ENCODE measurements at places on chromosomes 5 and 9.

GRCh38 chr5:90866333-90866732 lies 307.7 kb downstream of the ADGRV1 start:
- DNase-seq: peak; percentile 1

GRCh38 chr9:94946256-94946655 lies 219.8 kb downstream of the AOPEP start:
- no peak for DNase-seq

DNA sequence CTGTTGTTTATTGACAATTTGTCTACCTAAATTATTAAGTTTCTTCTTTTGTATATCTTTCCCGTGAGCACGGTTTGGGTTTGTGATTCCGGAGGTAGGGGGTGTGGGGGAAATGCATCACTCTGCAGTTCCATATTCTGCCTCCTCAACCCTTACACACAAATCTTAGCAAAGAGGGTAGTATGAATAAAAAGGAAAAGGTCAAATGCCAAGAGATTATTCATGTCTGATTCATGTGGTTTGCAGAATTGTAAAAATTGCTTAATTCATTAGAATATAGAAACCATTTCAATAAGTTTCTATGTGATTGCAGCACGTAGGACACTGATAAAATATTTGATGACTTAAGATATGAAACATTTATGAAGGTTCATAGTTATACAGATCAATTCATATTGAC lies 601.9 kb downstream of the SEMA5A start:
- no peak for DNase-seq

DNA sequence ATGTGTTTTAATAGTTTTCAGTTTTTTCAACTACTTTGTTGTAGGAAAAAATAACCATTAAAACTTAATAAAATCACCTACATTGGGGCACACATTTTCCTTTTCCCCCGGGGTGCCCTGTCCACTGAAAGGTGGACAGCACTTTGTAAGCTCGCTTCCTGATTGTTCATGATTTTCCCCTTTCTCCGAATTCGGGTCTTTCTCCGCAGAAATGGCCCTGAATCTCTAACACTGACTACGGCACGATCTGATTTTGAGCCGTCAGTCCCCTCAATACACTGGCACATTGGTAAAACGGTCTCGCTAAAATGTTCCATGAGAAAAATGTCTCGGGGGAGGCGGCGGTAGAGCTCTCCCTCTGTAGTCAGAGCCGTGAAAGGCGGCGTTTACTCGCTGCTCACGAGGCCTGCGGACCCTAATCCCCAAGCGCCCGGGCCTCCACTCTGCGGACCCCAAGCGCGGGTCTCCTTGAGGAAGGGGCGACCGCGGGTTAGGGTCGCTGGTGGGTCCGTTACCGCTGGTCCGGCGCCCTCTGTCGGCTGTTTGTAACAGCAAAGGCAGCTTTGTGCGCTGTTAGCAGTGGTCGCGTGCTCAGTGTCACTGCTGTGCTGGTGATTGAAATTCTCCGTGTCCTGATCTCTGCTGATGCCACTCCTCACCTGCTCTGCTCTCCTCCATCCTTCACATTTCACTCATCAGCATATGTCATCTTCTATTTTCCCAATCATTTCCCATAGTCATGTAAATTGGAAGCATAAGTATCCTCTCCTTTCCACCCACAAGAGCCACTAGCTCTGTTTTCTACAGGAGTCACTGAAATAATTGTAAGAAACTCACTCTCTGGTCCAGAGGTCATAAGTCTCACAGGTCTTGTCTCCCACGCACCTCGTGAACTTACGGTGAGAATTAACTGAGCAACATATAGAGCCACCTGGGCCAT lies 10.8 kb upstream of the IFNA2 start:
- DNase-seq: peak; percentile 63

DNA sequence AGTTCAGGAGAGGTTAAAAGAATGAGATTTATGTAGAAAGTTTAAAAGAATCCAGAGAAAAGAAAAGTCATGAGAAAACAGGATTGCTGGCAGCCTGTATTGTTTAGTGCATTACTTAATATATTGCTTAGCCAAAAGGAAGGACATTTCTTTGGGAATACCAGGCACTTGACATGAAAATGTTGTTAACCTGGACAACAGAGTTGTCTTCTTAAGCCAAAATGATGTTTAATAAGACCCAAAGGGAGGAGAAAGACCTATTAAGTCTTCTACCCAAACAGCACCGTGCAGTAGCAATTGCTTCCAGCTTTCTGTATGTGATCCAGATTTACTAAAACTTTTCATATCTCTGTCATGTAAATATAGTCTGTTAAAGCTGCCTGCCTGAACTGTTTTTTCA lies 74.0 kb upstream of the PRLR start:
- no peak for DNase-seq

DNA sequence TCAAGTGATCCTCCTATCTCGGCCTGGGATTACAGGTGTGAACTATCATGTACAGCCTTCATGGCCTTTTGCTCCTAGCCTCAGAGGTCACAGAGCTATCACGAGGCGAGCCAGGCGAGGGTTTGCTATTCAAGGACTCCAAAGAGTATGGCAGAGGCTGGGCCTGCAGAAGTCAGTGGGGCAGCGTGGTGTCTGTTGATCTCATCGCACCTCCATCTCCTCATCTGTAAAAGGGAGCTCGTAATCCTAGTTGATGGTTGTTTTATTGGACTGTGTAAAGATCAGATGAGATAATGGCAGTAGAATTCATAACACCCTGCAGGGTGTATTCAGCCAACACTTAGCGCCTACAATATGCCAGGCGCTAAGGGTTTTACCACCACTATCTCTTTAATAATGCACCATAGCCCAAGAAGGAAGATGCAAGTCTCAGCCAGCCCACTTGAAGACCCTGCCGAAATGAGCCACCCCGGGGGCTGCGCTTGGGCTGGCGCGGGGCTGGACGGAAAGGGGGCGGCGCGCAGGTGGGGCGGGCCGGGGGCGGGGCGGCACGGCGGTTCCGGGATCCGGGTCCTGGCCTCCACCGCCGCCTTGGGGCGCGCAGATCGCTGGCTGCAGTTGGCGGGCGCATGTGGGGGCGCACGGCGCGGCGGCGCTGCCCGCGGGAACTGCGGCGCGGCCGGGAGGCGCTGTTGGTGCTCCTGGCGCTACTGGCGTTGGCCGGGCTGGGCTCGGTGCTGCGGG lies at the start of gene GALNT12:
Gene GALNT12 (plus strand): TSS at position 601 of the 744 bp plus-strand sequence. CDS start 29 bp downstream, at position 630.
- DNase-seq: peak; percentile 53

- peak; percentile 37 for DNase-seq
Observed at GRCh38 chr5:113520429-113520828, 6.9 kb downstream of the YTHDC2 start.

DNA sequence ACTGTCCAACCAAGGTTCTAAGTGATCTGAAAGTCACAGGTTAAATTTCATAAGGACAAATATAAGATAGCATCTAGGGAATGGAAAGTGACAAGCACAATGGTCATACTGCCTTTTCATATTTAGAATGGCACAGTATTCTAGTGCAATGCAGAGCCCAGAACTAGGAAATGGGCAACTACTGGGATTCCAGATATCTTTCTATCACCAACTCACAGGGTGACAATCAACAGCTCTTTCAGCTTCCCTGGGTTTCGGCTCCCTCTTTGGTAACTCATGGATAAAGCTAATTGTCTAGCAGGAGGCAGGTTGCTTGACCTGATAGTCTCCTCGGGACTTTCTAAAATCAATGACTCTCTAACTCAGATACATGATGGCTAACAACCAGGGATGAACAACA lies 60.4 kb downstream of the NR3C1 start:
- DNase-seq: no peak

DNA sequence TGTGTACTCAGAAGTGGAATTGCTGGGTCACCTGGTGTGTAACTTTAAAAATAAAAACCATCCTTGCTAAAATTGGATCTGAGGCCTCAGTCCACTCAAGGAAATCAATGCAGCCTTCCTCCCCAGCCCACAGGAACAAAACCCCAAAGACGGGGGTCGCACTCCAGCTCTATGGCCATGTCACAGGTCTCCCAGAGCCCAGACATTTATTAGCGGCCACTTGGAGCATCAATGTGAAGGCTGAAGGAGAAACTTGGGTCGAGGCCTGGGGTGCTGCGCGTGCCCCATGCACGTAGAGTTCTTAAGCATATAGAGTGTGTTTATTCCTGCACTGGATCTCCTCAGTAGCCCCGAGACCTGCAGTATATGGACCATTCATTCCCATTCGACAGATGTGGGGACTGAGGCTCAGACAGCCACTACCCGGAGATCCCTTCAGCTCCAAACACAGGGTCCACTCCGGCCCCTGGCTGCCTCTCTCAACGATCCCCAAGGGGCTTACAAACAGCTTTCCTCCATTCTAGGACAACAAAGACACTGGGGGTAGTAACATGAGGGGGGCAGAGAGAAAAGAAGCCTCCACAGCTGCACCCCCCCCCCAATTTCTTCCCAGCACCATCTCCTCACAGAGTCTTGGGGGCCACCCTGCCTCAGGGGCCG lies 14.3 kb upstream of the OLFM1 start:
- DNase-seq: no peak

DNA sequence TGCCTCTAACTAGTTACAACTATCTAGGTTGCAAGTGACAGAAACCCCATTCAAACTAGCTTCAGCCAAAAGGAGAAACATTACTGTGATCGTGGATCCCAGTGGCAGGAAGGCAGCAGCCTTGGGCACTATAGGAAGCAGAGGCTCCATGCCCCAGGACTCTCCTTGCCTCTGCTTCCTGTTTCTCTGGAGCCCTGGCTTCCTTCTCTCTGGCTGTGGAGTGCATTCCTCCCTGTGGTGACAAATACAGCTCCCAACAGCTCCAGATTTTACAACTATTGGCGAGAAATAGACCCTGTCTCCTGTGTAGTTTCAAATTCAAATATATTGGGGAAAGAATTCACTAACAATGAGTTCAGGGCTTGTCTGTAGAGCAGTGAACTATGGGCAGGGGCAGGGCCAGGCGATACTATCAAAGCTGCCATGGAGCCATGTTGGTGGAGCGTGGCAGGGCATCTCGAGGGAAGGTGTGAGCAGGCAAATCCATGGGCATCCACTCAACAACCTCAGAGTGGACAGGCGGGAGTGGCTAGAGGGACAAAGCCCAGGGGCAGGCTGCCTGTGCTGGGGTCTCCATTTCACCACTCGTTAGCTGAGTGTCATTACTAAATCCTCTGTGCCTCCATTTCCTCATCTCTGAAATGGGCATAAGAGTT lies 189.5 kb downstream of the ERCC6L2 start:
- no peak for DNase-seq

DNA sequence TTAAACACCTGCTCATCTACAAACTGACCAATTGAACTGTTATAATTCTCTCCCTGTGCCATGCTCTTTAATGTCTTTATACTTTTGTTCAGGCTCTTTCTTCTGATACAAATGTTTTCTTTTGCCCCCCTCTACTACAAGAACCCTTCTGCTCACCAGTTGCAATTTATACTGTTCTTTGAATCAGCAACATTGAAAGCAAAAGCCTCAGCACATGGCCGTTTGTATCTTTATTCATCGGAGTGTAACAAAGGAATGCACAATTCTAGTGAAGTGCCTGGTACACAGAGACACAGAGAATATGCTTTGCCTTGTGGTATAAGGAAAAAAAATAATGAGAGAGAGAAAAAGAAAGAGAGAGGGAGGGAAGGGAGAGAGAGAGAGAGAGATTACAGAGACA lies 547.1 kb downstream of the CDH12 start:
- DNase-seq: no peak

DNA sequence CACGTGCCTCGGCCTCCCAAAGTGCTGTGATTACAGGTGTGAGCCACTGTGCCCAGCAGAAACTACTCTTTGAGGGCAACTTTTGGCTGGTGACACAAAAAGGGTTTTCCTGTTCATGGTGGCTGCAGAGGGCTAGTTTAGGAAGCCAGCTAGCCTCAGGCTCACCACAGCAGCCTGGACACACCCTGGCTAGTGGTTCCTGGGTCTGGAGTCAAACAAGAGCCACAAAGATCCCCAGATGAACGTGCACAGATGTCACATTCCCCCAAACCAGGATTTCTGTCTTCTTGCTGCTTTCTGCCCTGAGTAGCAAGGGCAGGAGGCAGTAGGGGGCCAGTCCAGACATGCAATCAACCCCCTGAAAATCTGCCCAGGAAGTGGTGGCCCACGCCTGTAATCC lies 6.8 kb downstream of the HBEGF start:
- DNase-seq: no peak

DNA sequence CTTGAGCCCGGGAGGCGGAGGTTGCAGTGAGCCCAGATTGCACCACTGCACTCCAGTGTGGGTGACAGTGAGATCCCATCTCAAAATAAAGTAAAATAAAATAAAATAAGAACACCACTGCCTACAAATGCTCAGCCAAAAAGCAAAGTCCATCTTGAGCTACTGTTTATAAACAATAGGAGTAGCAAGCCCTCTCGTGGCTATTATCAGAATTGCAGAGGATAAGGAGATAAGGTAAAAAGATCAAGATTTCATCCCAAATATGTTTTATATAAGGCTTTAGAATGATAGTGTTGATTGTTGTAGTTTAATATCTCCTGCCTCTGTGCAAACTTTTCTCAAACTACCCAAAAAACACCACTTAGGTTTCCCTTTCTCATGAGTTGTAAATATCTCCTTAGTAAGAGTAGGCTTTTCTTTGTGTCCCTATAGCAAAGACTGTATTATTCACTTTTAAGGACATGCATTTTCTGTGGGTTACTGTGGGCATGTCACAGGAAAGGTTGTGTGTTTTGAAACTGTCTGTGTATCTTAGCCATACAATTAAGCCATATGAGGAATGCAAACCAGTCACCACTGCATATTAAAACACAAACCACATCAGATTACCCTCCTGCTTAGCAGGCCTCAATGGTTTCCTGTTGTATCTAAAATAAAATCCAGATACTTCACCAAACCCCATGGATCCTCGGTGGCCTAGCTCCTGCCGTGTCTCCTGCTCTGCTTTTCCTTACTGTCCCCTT lies 31.8 kb upstream of the CKS2 start:
- no peak for DNase-seq

- no peak for DNase-seq
Observed at GRCh38 chr5:139575751-139576150, 14.6 kb downstream of the UBE2D2 start.

GRCh38 chr5:16725575-16725974 lies 108.8 kb upstream of the RETREG1 start:
- DNase-seq: no peak

GRCh38 chr9:99531313-99531712 lies 290.4 kb upstream of the NR4A3 start:
- DNase-seq: no peak

DNA sequence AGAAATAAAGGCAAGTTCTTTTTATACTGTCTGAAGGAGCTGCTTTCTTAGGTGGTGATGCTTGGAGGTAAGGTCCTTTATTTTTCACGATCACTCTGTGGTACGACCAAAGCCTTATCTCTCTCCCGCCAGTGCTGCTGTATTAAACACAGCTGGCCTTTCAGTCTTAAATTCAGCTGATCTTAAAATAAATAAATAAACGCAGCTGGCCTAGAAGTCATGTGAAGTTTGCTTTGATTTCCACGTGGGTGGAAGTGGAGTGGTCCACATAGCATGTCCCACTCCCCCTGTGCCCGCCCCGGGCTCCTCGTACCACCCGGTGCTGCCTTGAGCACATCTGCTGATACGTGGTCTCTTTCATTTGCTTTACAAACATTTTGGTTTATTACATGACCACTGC lies 260.4 kb downstream of the FANCC start:
- DNase-seq: no peak

- no peak for DNase-seq
Observed at GRCh38 chr5:115377468-115378217, 81.2 kb upstream of the CCDC112 start.

- DNase-seq: no peak
Observed at GRCh38 chr5:15594977-15595568, 95.1 kb downstream of the FBXL7 start.

- no peak for DNase-seq
Observed at GRCh38 chr5:102770803-102771202, 15.7 kb downstream of the PAM start.

GRCh38 chr5:149358294-149358651 lies 427 bp downstream of the PCYOX1L start:
- DNase-seq: no peak

- no peak for DNase-seq
Observed at GRCh38 chr5:13303445-13303844, 641.0 kb downstream of the DNAH5 start.

Measured in GM06990 (cell line).